Activated T-helper 17 cell treated with anti-CD3 and anti-CD28 coated beads, Interleukin-2, amount 50 U/mL, for 72 hours (primary cell): ENCODE measurements at places on chromosomes 16 and 17. TPM values are rescaled to one million over a fixed set of nuclear protein-coding genes. Genes with fewer than 3 reads are reported as not detected.
A peak's percentile ranks its signal among the peaks of the same experiment; 100 is the strongest.

DNA sequence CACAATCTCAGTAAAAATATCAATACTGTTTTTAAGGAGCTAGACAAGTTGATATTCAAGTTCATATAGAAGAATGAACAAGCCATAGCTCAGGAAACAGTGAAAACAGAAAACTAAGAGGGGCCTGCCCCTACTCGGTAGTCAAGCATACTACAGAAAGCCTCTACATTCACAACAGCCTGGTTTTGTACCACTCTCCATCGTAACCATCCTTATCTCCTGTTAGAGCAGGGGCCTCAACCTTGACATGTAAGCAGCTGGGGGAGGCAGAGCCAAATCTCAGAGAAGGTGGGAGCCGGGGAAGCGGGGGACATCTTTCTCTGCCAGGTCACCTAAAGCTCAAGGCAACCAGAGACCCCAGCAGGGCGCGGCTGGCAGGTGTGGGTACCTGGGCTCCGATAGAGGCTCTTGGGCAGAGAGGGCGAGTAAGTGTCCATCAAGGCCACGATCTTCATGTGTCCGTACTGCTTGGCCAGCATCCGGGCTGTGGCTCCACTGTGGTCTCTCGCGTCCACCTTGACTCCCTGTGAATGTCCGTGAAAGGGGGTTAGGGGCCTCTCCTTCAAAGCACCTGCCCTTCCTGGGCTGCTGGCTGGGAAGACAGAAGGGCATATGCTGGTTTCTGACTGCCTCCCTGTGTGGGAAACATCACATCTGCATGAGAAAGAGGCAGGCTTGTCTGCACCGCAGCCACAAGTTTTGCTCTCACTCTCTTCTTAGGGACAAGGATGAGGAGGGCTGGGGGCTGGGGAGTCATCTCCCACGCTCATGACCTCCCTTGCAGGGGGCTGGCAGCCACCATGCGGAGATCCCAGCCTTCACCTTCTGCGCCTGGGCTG lies 20.2 kb downstream of the ANKS3 start:
- ATAC-seq = no peak

ATAD5 gene
- total RNA-seq = 38.6 TPM

ZNF267 gene
- total RNA-seq = 73.8 TPM

IKZF3 gene
- 119 TPM for total RNA-seq

- peak; percentile 95 for ATAC-seq
These were observed at the start of the genes GLYR1 and UBN1 for GRCh38 chr16:4846901-4847773. Gene GLYR1, minus strand, starts transcription at chr16:4847288. Its CDS starts 23 bp downstream, at chr16:4847265. Gene UBN1, plus strand, starts transcription at chr16:4847481. Its CDS starts 5,437 bp downstream, at chr16:4852918.

MMP28 gene
- not detected for total RNA-seq

PPP1R9B gene
- total RNA-seq = 73.6 TPM

CNTROB gene
- total RNA-seq = 152 TPM

P4HB gene
- 602 TPM for total RNA-seq

DNA sequence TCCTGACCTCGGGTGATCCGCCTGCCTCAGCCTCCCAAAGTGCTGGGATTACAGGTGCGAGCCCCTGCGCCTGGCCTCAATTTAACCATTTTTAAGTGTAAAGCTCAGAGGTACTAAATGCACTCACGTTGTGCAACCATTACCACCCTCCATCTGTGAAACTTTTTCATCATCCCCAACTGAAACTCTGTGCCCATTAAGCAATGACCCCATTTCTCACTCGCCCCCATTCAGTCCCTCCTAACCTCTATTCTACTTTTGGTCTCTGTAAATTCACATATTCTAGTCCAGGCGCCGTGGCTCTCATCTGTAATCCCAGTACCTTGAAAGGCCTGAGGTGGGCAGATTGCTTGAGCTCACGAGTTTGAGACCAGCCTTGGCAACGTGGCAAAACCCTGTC lies 8.3 kb upstream of the SPNS3 start:
- ATAC-seq = no peak

DNA sequence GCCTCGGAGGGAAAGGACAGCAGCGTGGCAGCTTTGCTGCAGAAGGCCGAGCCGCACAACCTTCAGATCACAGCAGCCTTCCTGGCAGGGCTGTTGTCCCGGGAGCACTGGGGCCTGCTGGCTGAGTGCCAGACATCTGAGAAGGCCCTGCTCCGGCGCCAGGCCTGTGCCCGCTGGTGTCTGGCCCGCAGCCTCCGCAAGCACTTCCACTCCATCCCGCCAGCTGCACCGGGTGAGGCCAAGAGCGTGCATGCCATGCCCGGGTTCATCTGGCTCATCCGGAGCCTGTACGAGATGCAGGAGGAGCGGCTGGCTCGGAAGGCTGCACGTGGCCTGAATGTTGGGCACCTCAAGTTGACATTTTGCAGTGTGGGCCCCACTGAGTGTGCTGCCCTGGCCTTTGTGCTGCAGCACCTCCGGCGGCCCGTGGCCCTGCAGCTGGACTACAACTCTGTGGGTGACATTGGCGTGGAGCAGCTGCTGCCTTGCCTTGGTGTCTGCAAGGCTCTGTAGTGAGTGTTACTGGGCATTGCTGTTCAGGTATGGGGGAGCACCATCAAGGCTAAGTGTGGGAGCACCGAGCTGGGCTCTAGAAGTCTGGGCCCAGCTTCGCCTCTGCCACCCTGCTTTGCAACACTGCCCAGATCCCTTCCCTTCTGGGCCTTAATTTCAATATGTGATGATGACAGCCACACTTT lies 18.6 kb downstream of the NOD2 start:
- no peak for ATAC-seq

GRCh38 chr17:39082482-39082881 lies 69.0 kb downstream of the PLXDC1 start:
- no peak for ATAC-seq

IRX6 gene
- not detected for total RNA-seq

ZACN gene
- total RNA-seq = 6.5 TPM

DNA sequence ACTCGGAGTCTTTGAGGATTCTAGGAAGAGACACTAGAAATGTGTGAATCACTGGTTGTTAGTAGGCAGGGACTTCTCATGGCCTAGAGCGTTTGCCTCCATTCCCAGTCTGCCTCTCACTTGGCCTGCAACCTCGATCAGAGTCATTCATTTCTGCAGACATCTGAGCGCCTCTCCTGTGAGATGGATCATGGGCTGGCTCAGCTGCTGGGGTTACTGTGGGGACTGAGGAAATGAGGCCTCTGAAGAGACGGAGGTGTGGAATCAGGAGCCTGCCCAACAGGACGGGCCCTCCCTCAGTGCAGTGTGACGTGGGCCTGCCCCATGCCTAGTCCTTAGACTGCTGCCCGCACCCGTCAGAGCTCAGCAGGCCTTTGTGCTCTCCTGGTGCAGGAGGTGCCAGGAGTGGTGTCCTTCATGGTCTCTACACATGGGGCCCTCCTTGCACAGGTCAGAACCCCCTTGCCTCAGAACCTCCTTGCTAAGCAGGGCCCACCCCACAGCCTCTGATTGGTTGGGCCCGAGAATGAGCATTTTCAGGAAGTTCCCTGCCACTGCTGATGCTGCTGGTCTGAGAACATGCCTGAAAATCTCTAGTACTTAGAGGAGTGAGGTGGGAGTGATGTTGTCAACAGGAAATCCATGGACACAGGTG lies 99.4 kb downstream of the NPIPB11 start:
- no peak for ATAC-seq

GRCh38 chr16:9092978-9093344 lies 1.5 kb downstream of the HAPSTR1 start:
- ATAC-seq = no peak

DNA sequence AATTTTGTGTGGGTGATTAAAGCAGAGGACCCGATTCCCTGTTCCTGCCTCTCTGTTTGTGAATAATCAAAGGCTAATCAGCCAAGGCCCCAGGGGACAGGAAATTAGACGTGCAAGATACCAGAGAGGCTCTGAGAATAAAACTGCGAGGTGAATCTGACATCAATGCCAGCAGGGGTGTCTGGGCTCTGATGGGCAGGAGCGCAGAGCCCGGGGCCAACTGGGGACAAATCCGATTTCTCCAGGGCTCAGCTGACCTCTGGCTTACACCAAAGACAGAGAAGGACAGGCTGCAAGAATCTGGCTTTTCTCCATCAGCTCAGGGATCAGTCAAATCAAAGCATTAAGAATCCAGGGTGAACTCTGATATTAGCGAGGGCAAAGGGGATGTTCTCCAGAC lies 174.3 kb downstream of the XYLT1 start:
- no peak for ATAC-seq

- no peak for ATAC-seq
These were observed 11.5 kb upstream of the BPTF start for GRCh38 chr17:67813803-67814180.

GRCh38 chr16:61887903-61888302 lies 148.3 kb downstream of the CDH8 start:
- no peak for ATAC-seq

DNA sequence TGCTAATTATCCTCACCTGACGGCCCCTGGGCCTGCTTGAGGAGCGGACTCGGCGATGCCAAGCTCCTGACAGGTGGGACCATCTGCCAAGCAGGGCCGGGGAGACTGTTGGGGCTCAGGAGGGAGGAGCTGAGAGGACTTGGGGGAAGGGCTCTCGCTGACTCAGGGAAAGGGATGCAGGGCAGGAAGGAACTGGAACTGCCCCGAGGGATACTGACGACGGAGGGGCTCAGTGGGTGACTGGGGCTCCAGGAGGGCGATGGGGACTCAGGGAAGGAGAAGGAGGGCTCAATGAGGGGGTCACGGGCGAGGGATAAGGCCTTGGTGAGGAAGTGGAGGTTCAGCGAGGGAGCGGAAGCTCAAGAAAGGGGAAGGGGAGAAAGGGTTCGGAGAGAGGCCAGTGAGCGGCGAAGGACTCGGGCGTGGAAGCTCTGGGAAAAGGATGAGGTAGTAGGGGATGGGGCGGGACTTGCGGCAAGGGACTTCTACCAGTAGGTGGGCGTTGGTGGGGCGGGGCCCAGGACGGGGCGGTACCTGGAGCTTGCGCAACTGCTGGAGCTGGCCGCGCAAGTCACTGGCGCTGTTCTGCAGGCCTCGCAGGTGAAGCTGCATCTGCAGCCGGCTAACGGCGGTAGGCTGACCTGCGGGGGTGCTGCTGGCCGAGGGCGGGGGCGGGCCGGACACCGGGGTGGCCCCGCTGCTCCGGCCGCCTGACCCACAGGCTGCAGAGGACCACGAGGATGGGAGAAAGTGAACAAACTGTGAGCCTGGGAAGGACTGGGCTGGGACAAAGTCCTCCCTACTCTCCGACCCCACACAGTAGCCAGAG lies 46.5 kb downstream of the SRCIN1 start:
- ATAC-seq = peak; percentile 83

GRCh38 chr16:11915114-11915643 lies 577 bp downstream of the GSPT1 start:
- ATAC-seq = peak; percentile 10

SOCS7 gene
- 24.4 TPM for total RNA-seq

CACNG5 gene
- total RNA-seq = not detected

- no peak for ATAC-seq
These were observed 44.9 kb upstream of the DOC2B start for GRCh38 chr17:226108-227077.

TM4SF5 gene
- not detected for total RNA-seq

PLLP gene
- not detected for total RNA-seq

- no peak for ATAC-seq
These were observed 77.9 kb downstream of the GOSR1 start for GRCh38 chr17:30554839-30555751.

GRCh38 chr17:17780922-17781590 lies 55.7 kb downstream of the SREBF1 start:
- ATAC-seq = no peak

NPIPA5 gene
- total RNA-seq = 12.4 TPM

GRCh38 chr17:58247511-58248363 lies 9.4 kb downstream of the LPO start:
- ATAC-seq = peak; percentile 17

- no peak for ATAC-seq
These were observed 151.2 kb downstream of the ZNF423 start for GRCh38 chr16:49704586-49705155.

DNA sequence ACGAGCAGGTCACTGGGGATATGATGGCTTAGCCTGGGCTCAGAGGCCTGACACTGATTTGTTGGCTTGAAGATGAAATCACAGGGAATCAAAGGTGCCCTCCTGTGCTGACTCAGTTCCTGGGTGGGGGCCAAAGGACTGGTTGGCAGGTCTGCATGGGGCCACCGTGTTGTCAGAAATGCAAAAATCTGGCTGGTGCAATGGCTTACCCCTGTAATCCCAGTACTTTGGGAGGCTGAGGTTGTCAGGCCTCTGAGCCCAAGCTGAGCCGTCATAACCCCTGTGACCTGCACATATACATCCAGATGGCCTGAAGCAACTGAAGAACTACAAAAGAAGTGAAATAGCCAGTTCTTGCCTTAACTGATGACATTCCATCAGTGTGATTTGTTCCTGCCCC lies 314.2 kb downstream of the WWOX start:
- ATAC-seq = no peak

- no peak for ATAC-seq
These were observed 48.0 kb upstream of the CDYL2 start for GRCh38 chr16:80852261-80852872.

TBC1D28 gene
- total RNA-seq = not detected

DNA sequence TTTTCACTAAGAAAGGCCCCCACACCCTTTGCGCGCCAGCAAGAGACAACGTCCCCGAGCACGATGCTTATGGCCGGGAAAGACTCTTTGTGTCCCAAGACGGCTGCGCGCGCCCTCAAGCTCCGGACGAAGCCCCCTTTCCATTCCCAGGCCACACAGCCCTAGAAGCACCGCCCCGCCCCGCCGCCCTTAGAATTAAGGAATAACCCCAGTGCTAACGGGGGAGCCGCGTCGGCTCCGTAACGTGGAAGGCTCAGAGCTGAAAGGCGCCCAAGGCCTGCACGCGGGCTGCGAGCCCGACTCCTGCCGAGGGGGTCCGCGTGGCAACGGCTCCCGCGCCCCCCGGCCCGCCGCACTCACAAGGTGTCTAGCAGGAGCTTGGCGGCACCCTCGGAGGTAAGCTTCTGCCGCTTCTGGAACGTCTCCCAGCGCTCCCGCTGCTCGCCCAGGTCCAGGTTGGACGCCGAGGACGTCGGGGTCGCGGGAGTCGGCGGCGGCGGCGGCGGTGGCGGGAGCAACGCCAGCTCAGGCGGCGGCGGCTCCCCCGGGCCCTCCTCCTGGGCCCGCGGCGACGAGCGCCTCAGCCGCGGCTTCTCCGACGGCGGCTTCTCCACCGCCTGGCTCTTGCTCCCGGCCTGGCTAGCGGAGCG lies 477 bp downstream of the CENPV start:
- ATAC-seq = peak; percentile 76
